ENCODE measurements at places on chromosomes 4 and X.
A peak's percentile ranks its signal among the peaks of the same experiment; 100 is the strongest.

DNA sequence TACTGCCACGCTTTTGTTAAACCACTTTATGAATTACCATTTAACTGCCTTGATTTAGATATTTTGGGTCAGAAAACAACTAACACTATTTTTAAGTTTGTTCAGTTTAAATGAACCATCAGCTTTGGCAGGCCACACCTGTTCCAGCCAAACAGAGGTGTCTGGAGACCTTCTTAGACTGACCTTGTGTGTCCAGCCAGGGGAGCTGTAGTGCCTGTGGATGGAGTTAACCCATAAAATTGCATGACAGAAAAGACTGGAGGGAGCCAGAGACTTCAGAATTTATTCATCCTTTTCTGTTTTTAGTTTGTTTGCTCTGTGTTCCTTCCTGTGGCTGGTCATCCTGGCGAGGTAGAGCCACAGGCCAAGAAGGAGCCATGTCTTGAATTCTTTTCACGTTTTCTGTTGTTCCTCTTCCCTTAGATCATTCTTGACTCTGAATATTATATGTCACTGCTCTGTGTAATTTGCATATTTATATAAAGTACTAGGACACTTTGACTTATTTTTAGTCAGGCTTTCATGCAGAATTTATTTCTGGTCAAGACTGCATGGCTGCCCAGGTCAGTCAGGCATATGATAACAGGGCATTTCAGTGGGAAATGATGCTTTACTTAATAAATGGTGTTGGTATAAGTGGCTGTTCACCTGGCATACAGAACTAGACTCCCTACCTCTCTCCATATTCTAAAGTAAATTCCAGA lies 26.7 kb downstream of the HERC3 start:
- ATAC-seq: no peak

GRCh38 chr4:119302073-119302832 lies 19.7 kb downstream of the FABP2 start:
- no peak for ATAC-seq

DNA sequence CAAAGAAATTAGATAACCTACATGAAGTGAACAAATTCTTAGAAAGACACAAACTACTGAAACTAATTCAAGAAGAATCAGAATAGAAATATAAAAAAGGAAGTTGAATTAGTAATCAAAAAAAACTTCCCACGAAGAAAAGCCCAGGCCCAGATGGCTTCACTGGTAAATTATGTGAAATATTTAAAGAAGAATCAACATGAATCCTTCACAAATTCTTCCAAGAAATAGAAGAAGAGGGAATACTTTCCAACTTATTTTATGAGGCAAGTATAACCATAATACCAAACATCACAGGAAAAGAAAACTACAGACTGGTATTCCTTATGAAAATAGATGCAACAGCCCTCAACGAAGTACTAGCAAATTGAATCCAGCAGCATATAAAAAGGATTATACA lies 30.7 kb downstream of the MOSPD2 start:
- ATAC-seq: no peak

GRCh38 chr4:76641351-76641750 lies 206.3 kb downstream of the SHROOM3 start:
- ATAC-seq: no peak

DNA sequence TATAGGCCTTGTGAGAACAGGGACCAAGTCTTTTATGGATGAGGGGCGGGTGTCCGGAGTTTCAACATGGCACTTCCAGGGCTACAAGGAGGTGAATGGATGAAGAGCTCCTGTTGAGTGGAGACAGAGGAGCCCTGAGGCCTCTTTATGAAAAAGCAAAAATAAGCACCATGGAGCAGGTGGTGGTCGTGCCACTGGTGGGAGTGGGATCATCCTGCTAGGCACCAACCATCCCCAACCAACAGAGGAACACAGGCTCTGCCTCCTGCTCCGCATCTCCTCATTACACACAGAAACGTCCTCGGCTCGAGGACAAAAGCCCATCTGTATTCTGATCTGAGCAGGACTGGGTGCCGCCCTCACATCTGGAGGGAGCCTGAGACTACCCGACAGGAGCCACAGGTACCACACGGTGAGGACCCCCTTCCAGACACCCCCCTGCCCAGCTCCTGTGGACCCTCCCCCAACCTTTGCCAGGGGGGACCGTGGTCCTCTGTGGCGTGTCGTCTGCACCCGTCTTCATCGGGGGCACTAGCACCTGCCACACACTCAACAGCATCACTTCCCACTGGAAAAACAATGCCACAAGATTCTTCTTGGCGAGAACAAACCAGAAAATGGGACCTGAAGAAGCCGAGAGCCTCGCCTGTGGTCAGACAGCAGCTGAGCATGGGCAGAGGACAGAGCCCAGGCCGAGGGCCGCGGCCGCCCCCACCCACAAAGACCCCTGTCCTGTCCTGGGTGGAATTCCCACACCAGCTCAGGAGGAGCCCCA lies 3.9 kb upstream of the PDE6B start:
- ATAC-seq: no peak

GRCh38 chr4:131063878-131064277 lies 1967.9 kb downstream of the C4orf33 start:
- no peak for ATAC-seq

GRCh38 chr4:62448911-62449310 lies 1248.8 kb downstream of the ADGRL3 start:
- ATAC-seq: no peak

DNA sequence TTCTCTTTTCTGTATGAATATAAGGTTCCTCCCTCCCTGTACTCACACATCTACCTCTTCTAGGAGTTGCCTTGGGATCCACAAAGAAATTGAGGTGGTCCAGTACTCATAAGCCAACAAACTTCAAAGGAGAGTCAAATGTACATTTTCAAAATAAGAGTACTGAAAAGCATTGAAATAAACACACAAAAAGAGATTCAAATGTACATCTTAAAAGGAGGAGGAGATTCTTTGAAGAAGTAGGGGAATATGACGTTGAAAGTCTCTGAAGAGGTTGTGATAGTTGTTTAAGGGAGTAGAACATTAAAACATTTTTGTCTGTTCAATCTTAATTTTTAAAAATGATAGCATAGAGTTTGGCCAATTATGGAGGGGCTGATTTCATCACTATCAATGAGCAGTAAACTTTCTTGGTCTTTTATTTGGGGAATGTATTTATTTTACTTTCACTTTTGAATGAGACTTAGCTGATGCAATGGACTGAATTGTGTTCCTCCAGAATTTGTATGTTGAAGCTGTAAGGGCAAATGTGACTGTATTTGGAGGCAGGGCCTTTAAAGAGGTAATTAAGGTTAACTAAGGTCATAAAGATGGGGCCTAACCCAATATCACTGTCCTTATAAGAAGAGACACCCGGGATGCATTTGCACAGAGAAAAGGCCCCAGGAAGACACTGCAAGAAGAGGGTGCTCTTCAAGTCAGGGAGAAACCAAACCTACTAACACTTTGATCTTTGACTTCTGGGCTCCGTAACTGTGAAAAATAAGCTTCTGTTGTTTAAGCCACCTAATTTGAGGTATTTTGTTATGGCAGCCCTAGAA lies 226.3 kb upstream of the PGRMC2 start:
- ATAC-seq: peak; percentile 18

GRCh38 chr4:158090323-158090722 lies 82.5 kb downstream of the GASK1B start:
- no peak for ATAC-seq

- ATAC-seq: peak; percentile 63
These were observed 18.0 kb upstream of the TMSB4X start for GRCh38 chrX:12956704-12957534.

DNA sequence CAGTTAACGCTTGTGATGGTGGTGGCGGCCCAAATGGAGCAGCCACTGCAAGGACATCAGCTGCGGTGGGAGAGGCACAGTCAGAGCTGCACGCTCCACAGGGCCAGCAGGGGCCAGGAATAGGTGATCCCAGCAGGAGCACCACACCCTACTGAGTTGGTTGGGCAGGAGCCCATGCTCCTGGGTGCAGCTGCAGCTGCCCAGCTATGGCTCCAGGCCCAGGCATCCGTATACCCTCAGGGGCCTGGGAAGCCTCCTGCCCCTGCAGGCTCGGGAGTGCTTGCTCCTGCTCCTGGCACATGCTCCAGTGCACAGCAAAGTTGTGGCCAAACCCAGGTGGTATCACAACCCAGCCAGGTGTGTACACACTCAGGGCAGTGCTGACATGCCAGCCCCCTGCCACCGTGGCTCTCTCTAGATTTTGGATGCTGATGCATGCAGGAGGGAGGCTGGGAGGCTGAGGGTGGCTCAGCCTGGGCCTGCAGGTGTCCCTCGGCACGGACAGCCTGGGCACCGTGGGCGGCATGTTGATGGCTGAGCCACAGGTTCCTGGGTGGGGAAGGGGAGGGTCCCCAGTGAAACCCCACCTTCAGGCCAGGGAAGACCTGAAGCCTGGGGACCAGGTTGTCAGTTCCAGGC lies 150.2 kb downstream of the CXXC4 start:
- no peak for ATAC-seq

DNA sequence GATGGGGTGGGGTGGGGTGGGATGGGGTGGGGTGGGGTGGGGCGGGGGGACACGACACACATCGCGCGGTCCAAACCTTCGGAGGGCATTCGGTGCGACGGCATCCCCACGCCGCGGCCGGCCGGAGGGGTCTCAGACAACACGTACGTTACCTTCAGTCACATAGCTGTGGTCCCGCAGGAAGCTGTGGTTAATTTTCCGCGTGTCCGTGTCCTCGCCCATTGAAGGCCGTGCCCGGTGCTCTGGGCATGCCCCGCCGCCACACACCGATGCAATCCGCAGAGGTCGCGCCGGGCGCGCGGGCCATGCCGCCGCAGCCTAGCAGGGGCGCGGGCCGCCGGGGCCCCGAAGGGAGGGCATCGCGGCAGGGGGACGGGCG lies 417 bp downstream of the PPP2R2C start:
- no peak for ATAC-seq

DNA sequence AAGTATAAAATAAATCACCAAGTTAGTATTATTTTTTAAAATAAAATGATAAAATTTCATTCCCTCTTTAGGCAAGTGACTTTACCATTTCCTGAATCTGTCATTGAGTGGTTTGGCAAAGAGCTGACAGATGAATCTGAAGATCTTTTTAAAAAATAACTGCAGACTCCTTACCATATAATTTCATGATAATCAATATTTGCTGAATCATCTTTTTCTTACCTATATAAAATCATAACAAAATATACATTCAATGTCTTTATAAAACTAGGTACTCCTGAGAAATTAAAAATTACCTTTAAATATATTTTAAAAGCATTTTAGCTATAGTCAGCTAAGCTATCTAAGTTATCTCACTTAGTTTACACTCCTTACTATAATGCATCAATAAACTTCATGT lies 17.2 kb downstream of the ANXA10 start:
- ATAC-seq: no peak

- no peak for ATAC-seq
These were observed 44.7 kb downstream of the SLC10A7 start for GRCh38 chr4:146477054-146477453.

- peak; percentile 60 for ATAC-seq
These were observed 147.4 kb downstream of the SMIM20 start for GRCh38 chr4:26061248-26061986.

Measured in activated T-helper 17 cell treated with anti-CD3 and anti-CD28 coated beads, Interleukin-2, amount 50 U/mL, for 72 hours (primary cell).